ENCODE measurements at places on chromosomes 2 and 18.
A peak's percentile ranks its signal among the peaks of the same experiment; 100 is the strongest.

DNA sequence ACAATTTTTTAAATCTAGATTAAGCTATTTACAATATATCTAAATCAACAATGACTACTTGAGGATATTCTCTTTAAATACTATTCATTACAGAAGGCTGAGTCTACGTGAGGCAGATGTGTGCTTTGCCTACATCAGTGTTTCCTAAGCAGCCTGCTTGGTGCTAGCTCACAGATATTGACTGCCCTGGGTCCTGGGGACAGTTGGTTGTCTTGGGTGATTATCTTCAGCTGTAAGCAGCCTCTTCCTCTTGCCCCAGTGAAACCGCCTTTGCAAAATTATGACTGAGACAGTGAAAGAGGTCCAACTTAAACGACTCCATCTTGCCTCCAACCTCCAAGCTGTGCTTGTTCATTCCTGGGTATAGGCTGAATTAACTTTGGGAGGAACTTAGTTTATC is 39.6 kb upstream of the CCDC88A start:
- no peak for DNase-seq

DNA sequence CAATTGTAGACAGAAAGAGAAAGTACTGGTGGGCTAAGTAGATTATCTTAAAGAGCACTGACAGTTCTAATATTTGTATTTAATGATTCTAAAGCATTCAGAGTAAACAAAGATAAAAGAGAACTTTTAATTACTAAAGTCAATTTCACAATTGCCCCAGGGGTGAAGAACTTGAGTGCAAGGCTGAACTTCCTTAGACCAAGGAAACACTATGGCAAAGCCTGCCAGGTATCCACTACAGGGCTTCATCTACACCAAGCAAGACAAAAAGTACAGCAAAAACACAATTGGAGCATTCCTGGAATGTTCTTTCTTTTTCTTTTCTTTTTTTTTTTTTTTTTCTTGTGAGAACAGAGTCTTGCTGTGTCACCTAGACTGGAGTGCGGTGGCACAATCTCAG is 46.9 kb upstream of the NDUFV2 start:
- no peak for DNase-seq

GRCh38 chr2:134728163-134728562 is 9.4 kb upstream of the TMEM163 start:
- no peak for DNase-seq

DNA sequence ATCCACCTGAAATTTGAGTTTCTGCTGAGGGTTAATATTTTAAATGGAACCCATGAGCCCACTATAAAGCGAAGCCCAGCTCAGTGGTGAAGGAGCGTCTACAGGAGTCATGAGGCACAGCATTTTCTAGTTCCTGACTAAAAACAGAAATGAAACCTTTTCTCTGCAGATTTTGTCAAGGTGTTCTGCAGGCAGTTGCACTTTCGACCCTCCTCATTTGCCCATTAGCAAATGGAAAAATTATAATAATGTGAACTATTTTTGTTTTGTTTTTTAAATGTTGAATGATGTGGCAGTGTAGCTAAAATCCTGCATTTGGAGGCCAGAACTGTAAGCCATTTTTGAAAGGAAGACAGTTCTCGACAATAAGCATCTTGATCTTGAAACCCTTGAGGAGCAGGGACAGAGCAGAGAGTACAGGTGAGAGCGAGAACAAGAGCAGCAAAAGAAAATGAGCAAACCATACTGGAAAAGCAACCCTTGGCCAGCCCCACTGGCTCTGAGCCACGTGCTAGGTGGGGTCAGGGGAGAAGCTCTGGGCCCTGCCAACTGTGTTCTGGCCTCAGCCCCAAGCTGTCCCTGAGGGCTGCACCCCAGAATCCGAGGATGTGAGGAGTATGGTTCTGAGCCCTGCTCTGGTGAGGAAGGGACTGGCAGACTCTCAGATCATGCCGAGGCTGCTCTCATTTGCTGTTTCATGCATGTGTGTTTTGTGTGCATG is 26.4 kb upstream of the COPS8 start:
- DNase-seq, result peak; percentile 33

DNA sequence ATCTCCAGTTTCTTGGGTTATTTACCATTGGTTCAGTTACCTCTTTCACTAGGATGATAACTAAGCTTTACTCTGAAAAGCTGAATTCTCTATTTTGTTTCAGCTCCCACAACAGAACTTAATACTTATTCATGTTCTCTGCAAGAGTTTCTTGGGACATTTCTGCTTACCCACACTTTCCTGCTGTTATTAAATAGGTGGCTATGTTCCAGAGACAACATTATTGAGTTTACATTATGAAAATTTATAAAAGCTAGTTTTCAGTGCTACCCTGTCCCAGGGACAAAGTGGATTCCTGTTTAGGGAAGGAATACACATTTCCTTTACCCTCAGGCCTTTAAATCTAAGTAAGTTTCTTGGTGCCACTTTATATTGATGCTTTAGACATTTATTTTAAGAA is 7.0 kb upstream of the GPD2 start:
- no peak for DNase-seq

GRCh38 chr2:17754773-17755425 is 961 bp downstream of the GEN1 start:
- no peak for DNase-seq

DNA sequence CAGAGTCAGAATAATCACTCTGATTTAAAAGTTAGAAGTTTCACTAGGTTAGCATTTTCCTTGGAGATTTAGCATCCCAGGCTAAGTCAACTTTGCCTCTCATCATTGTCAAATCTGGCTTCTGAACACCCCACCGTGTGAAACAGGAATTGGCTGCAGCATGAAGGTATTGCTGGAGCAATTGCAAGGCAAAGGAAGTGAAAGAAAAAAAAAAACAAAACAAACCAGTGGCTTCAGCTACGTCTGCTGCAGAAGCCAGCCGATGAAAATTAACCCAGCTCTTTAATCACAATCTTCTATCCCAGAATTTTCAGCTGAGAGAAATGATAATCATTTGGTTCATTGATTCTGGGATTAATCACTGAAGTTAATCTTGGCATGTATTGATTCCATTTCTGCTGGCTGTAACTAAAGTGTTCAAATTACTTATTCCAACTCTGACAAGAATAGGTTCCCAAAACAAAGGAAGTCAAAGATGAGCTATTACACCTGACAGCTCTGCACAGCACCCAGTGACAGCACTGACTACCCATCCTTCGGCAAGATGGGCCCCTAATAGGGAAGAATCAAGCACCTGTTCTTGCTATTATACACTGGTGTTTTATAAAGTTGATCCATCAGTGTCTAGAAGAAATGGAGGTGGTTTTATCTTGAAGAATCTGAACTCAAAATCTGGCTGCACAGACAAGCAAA is 42.7 kb upstream of the REG3G start:
- no peak for DNase-seq

DNA sequence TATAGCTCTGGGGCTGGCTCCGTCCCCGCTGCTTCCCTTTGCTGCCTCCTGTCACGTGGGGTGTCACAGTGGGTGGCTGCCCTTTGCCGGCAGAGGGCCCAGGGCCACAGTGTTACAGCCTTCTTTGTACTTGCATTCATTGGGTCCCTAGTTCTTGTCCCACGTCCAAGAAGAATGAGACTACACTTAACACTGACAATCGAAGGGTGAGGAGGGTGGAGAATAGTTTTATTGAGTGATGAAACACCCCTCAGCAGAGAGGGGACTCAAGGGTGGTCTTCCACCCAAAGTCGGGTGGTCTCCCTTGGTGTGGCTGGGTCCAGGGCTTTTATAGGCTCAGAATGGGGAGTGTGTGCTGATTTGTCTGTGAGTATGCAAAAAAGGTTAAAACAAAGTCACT is 1.9 kb downstream of the ATG4B start:
- DNase-seq, result no peak

DNA sequence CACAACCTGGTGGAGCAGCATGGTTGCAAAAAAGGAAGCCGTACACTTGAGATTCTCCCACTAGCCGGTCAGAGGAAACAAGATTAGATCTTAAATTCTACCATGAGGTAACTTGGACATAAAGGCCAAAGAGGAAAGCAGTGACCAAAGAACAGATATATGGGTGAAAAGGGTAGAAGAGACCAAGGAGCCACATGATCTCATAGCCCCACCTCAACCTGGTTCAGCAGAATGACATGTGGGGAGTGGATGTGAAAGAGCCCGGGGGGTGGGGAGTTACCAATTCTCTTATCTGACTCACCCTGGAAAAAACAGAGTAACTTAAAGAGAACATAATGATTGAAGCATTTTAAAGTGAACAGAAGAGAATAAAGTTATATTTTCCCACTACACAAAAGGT is 683.0 kb downstream of the DSC3 start:
- DNase-seq, result no peak

DNA sequence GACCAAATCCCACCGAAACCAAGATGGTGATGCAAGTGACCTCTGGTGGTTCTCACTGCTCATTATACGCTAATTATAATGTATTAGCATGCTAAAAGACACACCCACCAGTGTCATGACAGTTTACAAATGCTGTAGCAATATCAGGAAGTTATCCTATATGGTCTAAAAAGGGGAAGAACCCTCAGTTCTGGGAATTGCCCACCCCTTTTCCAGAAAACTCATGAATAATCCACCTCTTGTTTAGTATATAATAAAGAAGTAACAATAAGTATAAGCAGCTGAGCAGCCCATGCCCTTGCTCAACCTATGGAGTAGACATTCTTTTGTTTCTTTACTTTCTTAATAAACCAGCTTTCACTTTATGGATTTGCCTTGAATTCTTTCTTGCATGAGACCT is 31.0 kb upstream of the FMNL2 start:
- no peak for DNase-seq

GRCh38 chr2:66790651-66791181 is 355.8 kb downstream of the MEIS1 start:
- DNase-seq, result no peak

DNA sequence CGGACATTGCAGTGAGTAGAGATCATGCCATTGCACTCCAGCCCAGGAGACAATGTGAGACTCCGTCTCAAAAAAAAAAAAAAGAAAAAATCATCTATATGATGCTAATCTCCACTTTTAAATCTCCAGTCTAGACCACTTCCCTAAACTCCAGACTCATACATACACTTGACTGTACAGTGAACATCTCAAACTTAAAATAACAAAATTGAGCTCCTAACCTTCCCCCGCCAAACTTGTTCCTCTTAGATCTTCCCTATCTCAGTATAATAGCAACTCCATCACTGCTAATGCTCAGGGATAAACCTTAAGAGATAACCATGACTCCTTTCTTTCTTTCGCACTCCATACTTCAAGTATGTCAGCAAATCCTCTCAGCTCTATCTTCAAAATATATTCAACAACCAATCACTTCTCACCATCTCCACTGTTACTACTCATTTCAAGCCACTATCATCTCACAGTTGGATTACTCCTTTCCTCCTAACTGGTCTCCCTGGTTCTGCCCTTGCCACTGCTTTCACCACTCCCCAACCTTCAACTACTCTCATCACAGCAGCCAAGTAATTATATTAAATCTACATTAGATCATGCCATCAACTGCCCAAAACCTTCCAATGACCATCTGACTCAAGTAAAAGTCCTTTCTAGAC is 12.0 kb downstream of the MEMO1 start:
- no peak for DNase-seq

DNA sequence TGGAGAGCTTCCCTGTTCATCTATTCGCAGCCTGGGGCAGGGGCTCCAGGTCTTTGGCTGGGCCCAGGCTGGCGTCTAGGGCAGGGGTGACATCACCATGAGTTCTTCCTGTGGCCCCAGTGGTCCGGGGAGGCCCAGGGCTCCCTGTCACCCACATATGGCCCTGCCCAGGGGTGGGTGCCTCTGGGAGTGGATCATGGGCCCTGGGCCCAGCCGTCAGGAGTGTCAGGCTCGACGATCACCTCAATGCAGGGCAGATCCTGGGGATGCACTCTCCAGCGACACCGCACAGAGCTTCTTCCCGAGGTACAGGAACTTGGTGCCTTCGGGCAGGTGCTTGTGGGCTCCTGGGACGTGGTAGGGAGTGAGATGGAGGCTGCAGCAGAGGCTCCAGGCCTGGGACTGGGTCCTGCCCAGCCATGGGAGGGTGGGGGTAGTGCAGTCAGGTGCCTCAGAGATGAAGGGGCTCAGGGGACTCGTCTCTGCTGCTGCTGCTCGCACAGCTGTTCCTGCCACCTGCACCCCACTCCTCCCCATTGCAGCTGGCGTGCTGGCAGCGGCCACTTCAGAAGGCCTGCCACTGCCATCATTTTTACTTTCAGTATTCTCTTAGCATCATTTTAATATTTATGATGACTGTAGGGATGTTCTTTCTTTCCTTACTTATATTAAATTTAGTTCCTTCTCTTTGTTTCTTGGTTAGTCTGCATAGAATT is 196.0 kb upstream of the VRK2 start:
- DNase-seq, result no peak

DNA sequence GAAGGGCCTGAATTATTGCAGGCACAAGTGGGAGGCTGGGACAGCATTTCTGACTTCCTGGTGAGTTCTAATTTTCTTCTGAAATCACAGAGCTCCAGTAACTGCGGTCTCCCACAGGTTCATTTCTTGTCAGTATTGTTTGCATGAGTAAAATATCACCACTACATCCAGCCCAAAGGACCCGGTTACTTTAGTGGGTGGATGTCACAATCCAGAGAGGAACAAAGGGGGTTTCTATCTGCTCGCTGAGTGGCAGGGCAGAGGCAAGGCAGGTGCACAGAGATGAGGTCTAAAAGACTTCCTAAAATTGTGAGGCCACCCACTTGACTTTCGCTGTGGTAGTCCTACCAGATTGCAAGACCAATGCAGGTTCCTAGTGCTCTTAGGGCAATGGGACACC is 800.4 kb upstream of the ID2 start:
- no peak for DNase-seq
